Glutamatergic neuron (in vitro differentiated cells): ENCODE measurements at places on chromosomes 1 and 21. TPM values are rescaled to one million over a fixed set of nuclear protein-coding genes. Genes with fewer than 3 reads are reported as not detected.

FMOD gene
- total RNA-seq = not detected

MTARC1 gene
- 22.0 TPM for total RNA-seq

MSH4 gene
- 0.20 TPM for total RNA-seq

TMEM240 gene
- total RNA-seq = 24.4 TPM

IQGAP3 gene
- total RNA-seq = 6.1 TPM

TRIM67 gene
- 3.9 TPM for total RNA-seq

LEMD1 gene
- total RNA-seq = 2.0 TPM

LCE1E gene
- not detected for total RNA-seq

FALEC gene
- not detected for total RNA-seq

CYP4A22 gene
- total RNA-seq = 0.17 TPM

KCNT2 gene
- 126 TPM for total RNA-seq

TNFRSF14 gene
- total RNA-seq = 1.2 TPM

TNFRSF4 gene
- total RNA-seq = 0.29 TPM

CLDN8 gene
- total RNA-seq = not detected

C4BPA gene
- not detected for total RNA-seq

GJA8 gene
- not detected for total RNA-seq

CELA2A gene
- not detected for total RNA-seq

PPM1J gene
- total RNA-seq = 0.69 TPM

TRIM17 gene
- total RNA-seq = not detected

ZNF695 gene
- 7.9 TPM for total RNA-seq

VHLL gene
- total RNA-seq = not detected

KRTAP12-2 gene
- not detected for total RNA-seq

DCDC2B gene
- not detected for total RNA-seq

FCMR gene
- not detected for total RNA-seq

RXFP4 gene
- not detected for total RNA-seq

NID1 gene
- total RNA-seq = 1.4 TPM
